ENCODE measurements at places on chromosomes 13 and 19. TPM values are rescaled to one million over a fixed set of nuclear protein-coding genes. Genes with fewer than 3 reads are reported as not detected.

Gene KCTD4
- total RNA-seq: 0.20 TPM

Gene LIM2
- total RNA-seq: not detected

Gene SULT2A1
- not detected for total RNA-seq

Gene KCTD15
- 65.2 TPM for total RNA-seq

Gene MCF2L
- 0.36 TPM for total RNA-seq

Gene FLT1
- 3.8 TPM for total RNA-seq

Gene PALM3
- 0.46 TPM for total RNA-seq

Gene NLRP13
- total RNA-seq: not detected

Gene CIC
- 62.2 TPM for total RNA-seq

Gene ZNF132
- 11.7 TPM for total RNA-seq

All from smooth muscle cell of the pulmonary artery (primary cell).